ENCODE measurements at places on chromosomes 4 and X.

DNA sequence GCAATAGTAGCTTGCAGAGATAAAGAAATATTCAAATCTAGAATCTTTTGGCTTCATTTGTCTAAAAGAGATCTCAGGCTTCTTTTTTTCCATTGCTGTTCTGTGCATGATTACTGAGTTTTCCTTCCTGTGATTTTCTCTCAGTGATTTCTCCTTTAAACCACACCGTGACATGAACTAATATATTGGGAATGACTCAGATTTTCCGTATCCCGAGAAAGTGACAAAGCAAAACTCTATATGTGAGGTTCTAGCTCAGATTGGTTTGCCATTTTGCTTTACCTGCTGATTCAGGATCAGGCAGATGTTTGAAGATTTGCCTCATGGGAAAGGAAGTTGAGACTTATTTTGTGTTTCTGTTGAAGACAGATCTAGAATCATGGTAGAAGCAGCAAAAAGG, 59.4 kb downstream of the MTHFD2L start:
- DNase-seq = no peak

DNA sequence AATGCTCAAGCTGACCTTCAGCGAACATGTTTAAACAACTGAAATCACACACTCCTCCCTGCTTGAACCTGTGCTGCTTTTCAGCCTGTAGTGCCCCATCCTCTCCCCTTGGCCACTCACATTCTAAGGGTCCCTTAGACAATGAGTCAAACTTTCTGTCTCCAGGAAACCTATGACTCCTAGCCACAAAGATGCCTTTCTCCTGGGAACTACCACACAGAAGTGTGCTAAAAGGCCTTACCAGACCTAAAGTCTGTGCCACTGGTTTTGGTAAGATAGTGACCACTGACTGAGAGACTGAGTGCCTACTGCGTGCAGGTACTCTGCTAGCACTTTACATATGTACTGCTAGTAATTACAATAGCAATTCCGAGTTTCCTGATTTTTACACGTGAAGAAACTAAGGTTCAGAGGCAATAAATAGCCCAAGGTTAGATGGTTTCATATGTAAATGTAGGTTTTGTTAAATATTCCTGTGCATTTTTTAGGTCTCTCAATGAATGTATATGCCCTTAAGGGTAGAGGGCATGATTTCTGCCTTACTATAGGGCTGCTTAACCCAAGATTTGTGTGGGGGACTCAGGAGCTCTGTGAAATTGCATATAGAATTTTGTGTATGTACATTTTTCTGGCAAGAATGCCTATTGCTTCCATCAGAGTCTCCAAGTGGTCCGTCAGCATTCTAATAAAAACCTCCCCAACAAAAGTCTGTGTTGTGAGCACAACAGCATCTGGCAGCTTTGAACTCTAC, 71.1 kb downstream of the NSG1 start:
- no peak for DNase-seq

DNA sequence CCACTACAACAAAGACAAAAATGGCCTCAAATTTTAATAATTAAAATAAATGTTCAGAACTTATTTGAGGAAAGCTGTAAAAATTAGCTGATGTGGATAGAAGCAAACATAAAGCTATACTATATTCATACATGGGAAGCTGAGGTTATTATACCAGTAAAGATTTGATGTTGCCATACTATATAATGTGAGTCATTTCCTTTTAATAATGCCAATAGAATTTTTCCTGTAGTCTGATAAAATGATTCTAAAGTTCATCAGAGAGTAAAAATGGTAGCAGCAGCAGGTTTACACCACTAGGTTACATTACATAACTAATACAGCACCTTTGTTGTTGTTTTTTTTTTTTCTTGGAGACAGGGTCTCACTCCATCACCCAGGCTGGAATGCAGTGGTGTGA, 45.5 kb upstream of the CYP2U1 start:
- DNase-seq = no peak

DNA sequence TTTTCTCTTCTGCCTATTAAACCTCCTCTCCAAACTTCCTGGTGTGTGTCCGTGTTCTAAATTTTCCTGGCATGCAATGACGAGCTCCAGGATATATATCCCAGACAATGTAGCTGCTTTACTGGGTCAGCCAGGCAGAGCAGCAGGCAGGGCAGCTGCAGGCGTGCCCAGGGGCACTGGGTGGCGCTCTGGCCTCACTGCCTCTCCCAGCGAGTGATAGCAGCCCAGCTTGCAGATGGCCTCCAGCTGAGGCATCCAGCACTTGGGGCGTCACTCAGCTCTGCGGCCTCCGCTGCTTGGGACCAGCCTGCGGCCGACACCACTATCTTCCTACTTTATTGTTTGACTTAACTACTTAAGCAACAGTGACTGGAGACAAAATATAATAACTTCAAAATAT, 23.0 kb upstream of the UBA6 start:
- no peak for DNase-seq

DNA sequence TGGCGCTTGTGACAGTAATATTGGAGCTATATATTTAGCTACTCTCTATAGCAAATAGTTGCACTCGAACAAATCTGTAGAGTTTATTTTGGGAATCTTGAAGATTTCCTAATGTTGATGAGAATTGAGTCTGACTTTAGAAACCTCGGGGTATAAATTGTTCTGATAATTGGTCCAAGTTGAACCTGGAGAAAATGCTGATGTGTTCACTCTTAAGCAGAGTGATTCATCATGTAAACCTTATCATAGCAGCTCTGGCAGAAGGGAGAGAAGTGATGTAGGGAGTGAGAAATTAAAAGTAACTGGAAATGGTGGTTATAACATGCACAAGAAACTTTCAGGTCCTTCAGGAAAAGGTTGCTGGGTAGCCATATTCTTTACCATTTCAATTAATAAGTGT, 16.4 kb upstream of the SLC4A4 start:
- no peak for DNase-seq

GRCh38 chr4:3021627-3022026, 52.7 kb downstream of the HTT-AS start:
- DNase-seq = no peak

DNA sequence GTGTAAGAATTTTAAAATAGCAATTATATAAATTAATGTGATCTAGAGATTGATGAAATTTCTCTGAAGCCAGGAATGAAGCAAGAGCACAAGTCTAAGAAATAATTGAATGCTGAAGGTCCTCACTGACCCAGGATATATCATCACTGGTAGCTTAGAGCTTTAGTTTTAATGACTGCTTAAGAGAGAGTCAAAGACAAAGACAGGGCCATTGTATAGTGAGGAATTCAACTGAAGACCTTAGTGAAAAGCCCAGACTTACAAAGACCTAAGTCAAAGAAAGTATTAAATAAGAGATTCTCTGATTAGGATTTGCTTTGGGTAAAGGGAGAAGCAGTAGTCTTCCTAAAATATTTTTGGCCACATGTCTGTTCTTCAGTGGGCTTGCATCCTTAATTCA, 26.0 kb upstream of the IL15 start:
- no peak for DNase-seq

GRCh38 chr4:158778712-158779111, 9.9 kb downstream of the FNIP2 start:
- no peak for DNase-seq

DNA sequence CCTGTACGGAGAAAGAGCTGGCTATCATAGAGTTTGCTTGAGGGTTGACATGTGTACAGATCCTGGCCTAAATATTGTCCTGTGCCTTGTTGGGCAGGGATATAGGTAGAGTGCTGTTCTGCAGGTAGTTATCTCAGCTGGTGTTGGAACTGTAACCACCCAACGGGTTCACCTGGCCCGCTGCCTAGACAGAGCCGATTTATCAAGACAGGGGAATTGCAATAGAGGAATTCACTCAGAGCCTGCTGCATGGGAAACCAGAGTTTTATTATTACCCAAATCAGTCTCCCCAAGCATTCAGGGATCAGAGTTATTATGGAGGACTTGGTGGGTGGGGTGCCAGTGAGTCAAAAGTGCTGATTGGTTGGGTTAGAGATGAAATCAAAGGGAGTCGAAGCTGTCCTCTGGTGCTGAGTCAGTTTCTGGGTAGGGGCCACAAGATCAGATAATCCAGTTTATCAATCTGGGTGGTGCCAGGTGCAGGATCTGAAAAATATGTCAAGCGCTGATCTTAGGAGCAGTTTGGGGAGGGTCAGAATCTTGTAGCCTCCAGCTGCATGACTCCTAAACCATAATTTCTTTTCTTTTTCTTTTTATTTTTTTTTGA, 42.5 kb upstream of the XIAP start:
- DNase-seq = no peak

DNA sequence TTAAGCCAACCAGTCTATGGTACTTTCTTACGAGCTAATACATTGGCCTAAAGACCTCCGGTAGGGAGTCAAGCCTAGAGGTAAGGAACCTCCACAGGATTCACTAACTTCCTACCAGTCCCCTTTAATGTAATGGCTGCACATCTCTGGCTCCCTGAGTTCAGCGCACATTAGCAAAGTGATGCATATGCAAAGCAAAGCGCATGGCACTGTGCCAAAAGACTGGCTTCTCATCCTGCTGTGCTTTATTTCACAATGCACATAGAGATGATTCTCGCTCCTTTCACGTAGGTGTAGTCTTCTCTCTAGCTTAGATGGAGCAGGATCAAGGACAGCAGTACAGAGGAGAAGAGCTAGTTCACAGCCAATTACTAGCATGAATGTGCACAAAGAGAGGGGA, 14.6 kb upstream of the CLTRN start:
- DNase-seq = no peak

DNA sequence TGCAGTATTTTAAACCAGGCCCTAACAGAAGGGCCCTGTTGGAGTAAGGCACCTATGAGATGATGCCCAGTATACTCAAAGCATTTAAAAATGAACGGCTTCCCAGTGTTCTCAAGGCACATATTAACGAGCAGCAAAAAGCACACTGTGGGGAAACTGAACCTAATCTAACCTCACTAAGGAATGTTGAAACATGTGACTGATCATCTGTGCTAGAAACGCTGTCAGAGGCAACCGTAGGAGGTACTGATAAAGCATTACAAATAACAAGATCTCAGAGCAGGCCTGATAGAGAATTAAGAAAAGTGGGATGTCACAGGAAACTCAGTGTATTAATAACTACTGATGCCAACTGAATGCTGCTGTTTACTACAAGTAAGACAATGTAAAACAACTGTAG, 24.0 kb downstream of the ASB9 start:
- no peak for DNase-seq

GRCh38 chrX:109954955-109955354, 48.0 kb upstream of the TMEM164 start:
- no peak for DNase-seq

DNA sequence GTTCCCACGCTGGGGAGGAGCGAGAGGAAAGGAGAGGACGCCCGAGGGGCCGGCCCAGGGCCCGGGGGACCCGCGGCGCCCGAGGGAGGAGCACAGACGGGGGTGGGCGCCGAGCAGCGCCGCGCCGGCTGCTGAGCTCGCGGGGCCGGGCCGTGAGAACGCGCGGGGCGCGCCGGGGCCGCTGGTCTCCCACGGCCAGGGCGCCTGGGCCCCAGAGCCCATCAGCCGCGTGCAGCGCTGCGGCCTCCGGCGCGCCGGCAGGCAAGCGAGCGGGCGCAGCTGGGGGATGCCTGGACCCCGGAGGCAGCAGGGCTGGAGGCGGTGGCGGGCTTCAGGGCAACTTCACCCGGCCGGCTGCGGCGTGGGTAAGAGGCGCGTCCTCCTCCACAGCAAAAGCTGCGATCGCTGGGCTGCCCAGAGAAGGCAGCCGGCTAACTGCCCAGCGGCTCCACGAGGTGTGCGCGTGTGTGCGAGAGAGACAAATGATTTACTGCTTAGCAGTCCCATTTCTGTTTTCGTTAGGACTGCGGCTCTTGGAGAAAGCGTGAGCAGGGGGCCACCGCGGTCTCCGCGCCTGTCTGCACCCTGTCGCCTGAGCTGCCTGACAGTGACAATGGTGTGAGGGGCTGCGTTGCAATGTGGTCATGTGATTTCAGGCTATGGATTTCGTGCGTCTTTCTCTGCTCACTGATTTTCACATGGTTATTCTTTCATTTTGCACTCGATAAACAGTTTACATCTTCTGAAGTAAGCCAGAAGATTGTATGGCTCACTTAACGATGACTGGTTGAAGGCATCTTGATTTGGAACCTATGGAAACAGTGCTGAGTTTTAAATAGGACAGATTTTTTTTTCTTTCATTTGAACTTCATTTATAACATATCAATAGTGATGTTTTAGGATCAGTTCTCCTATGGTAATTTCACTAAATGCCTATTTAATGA, 1.2 kb downstream of the GUCY1A1 start:
- DNase-seq = peak; percentile 82

DNA sequence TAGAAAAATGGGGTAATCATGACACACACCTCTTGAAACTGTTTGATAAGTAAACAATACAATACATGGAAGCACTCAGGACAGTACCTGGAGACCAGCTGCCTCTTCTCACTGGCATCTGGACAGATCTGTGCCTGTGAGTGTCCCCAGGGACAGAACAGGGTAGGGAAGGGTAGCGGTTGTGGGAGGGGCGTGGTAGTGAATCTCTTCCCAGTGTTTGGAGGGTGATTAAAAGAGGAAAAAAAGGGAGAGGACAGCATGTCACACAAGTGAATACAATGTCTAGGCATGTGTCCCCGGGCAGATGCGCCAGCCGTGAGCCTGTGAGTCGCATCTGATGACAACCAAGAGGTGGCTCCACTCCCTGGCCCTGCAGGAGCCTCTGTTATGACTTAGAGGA, 138.8 kb upstream of the MSX1 start:
- DNase-seq = no peak

GRCh38 chrX:153612413-153612812, 13.5 kb upstream of the CCNQ start:
- DNase-seq = peak; percentile 69

All from chondrocyte (in vitro differentiated cells).